Spleen (tissue), 13 donors: ENCODE measurements at places on chromosomes 16 and 17. TPM values are rescaled to one million over a fixed set of nuclear protein-coding genes. Genes with fewer than 3 reads are reported as not detected.

TEX14 gene
- 0.17 TPM for polyA plus RNA-seq

IL34 gene
- polyA plus RNA-seq: 21.3 TPM

TNP2 gene
- polyA plus RNA-seq: not detected

MYH13 gene
- polyA plus RNA-seq: 0.03 TPM

RAB26 gene
- polyA plus RNA-seq: 0.91 TPM

GDE1 gene
- 13.5 TPM for polyA plus RNA-seq

PFN1 gene
- polyA plus RNA-seq: 970 TPM

PLLP gene
- 19.1 TPM for polyA plus RNA-seq

DNAH3 gene
- not detected for polyA plus RNA-seq

PIGQ gene
- polyA plus RNA-seq: 20.7 TPM

CDYL2 gene
- 2.1 TPM for polyA plus RNA-seq

PPP1R27 gene
- not detected for polyA plus RNA-seq

UBE2O gene
- polyA plus RNA-seq: 7.2 TPM

HOXB7 gene
- 3.3 TPM for polyA plus RNA-seq

MILR1 gene
- polyA plus RNA-seq: 26.3 TPM

AATK gene
- 2.5 TPM for polyA plus RNA-seq

PRDM7 gene
- not detected for polyA plus RNA-seq

TEKT1 gene
- not detected for polyA plus RNA-seq

SLC6A2 gene
- not detected for polyA plus RNA-seq

LRRC75A gene
- polyA plus RNA-seq: 4.8 TPM

GSG1L gene
- not detected for polyA plus RNA-seq

HCRT gene
- polyA plus RNA-seq: not detected

TBX21 gene
- polyA plus RNA-seq: 8.3 TPM

TBC1D3G gene
- 11.3 TPM for polyA plus RNA-seq

SLC47A2 gene
- polyA plus RNA-seq: not detected

RAB37 gene
- 19.8 TPM for polyA plus RNA-seq

KRT20 gene
- polyA plus RNA-seq: not detected

PHF23 gene
- 33.2 TPM for polyA plus RNA-seq

IL17C gene
- 0.64 TPM for polyA plus RNA-seq

SERPINF2 gene
- 7.0 TPM for polyA plus RNA-seq

HASPIN gene
- 0.74 TPM for polyA plus RNA-seq

DCTPP1 gene
- polyA plus RNA-seq: 25.5 TPM

TMEM235 gene
- not detected for polyA plus RNA-seq

SLC5A2 gene
- polyA plus RNA-seq: 1.3 TPM

ZPBP2 gene
- polyA plus RNA-seq: 0.24 TPM

SHISA6 gene
- polyA plus RNA-seq: 0.24 TPM

SCGB1C2 gene
- not detected for polyA plus RNA-seq

CRYBA1 gene
- not detected for polyA plus RNA-seq

CD19 gene
- polyA plus RNA-seq: 202 TPM

TMEM88 gene
- polyA plus RNA-seq: 9.5 TPM
